Endothelial cell (in vitro differentiated cells): ENCODE measurements at places on chromosomes 13 and 19.

- H3K4me1 ChIP-seq = peaks cover 24% of the 10 kb centered on the region
- H3K27ac ChIP-seq = no peak overlapping the region
- H3K4me3 ChIP-seq = no peak overlapping the region
- peaks cover 26% of the 10 kb centered on the region for H3K36me3 ChIP-seq
- peaks cover 20% of the 10 kb centered on the region for H3K27me3 ChIP-seq
- no peak for DNase-seq
These were observed 3.7 kb downstream of the TNFSF9 start for GRCh38 chr19:6534451-6535093.

DNA sequence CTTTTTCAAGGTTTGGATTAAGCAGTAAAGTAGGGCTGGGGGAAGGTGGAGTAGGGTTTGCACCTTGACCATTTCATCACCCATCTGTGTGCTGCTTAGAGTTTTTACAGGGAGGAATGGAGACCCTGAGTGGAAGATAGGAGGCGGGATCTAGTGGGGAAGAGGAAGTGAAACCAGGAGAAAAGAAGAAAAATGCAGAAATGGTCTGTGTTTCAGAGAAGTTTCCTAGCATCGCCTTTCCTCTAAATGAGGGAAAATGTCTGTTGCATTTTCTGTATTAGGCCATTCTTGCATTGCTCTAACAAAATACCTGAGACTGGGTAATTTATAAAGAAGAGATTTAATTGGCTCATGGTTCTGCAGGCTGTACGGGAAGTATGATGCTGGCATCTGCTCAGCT, 64.1 kb downstream of the TPT1 start:
- DNase-seq = no peak
- peaks cover 3% of the 10 kb centered on the region for H3K36me3 ChIP-seq
- H3K27ac ChIP-seq = no peak overlapping the region

GRCh38 chr13:25574437-25575411, 202.9 kb downstream of the ATP8A2 start:
- DNase-seq = peak; percentile 89
- peaks cover 6% of the 10 kb centered on the region for H3K4me1 ChIP-seq
- no peak overlapping the region for H3K27ac ChIP-seq
- H3K27me3 ChIP-seq = no peaks in the 10 kb centered on the region

DNA sequence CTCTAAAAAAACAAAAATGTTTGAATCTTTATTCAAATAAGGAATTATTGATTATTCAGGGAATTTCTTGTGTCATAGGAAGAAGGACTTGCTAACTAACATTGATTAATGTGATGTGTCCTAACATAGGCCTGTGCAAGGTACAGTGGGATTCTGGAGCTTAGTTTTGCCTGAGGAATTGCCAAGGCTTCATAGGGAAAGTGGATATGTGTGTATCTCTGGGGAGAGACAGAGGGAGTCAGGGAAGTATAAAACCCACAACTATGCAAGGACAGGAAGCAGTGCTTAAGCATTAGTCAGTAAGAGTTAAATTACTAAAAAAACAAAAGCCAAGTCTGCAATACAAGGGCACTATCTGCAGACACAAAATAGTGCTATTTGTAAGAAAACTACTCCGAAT, 59.6 kb downstream of the WDFY2 start:
- peaks cover 42% of the 10 kb centered on the region for H3K4me1 ChIP-seq
- H3K36me3 ChIP-seq = peaks cover 4% of the 10 kb centered on the region
- peak overlapping the region; percentile 86 for H3K27ac ChIP-seq
- H3K4me3 ChIP-seq = peak overlapping the region; percentile 29

DNA sequence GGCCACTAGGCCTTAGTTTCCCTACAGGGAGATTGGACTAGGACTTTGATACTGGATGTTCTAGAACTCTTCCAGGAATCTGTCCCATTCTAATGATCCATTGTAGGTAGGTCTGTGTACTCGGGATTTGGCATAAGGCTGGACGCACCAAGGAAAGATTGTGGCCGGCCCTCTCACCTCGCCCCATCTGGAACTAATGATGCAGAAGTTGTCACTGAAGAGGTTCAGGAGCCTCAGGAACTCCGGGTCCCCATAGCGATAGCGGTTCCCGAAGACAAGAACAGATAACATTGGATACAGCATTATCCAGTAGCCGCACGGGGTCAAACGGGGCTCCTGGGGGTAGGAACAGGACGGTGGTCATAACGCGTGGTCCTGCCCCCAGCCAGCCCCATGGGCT, 11.2 kb downstream of the EGLN2 start:
- H3K4me3 ChIP-seq = peak overlapping the region; percentile 69
- peaks cover under 1% of the 10 kb centered on the region for H3K36me3 ChIP-seq
- DNase-seq = no peak
- H3K27ac ChIP-seq = peak overlapping the region; percentile 61

GRCh38 chr19:2523630-2524311, 47.8 kb downstream of the GADD45B start:
- no peak for DNase-seq
- peaks cover 4% of the 10 kb centered on the region for H3K27me3 ChIP-seq
- no peaks in the 10 kb centered on the region for H3K36me3 ChIP-seq
- H3K4me1 ChIP-seq = no peaks in the 10 kb centered on the region
- no peak overlapping the region for H3K4me3 ChIP-seq

DNA sequence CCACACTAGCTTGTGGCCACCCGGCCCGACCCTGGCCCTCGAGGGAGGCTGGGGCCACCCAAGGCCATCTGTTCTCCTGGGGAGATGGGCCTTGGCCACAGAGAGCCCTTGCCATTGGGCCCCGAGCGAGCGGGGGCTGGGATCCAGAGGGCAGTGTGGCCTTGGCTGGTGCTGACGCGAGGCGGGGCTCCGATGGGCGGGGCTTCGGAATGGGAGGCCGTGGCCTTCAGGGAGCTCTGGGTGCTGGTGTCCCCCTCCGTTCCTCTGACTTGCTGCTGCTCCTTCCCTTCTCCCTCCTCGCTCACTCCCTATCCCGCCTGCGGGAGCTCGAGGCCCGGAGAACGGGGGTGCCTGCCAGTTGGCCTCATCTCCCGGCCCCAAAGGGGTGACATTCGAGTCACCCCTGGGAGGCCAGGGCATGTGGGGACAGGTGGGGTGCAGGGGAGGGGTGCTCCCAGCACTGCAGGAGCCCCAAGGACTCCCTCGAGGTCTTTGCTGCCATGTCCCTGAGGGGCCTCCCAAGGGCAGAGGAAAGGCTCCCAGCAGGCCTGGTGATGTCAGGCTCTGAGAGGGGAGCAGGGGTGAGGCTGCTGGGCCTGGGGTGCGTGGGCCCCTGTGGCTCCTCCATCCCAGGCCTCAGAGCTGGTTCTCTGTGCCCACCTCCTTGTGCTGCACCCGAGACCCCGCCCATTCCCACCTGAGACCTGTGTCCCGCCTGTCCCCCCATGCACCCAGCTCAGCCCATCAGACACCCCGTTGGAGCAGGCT, 4.2 kb downstream of the NCLN start:
- H3K27ac ChIP-seq = no peak overlapping the region
- H3K4me3 ChIP-seq = no peak overlapping the region
- H3K27me3 ChIP-seq = peaks cover 17% of the 10 kb centered on the region
- peaks cover 18% of the 10 kb centered on the region for H3K36me3 ChIP-seq
- H3K4me1 ChIP-seq = peaks cover 17% of the 10 kb centered on the region

- no peak overlapping the region for H3K4me3 ChIP-seq
- no peak for DNase-seq
- peaks cover 40% of the 10 kb centered on the region for H3K27me3 ChIP-seq
- H3K4me1 ChIP-seq = peaks cover 44% of the 10 kb centered on the region
These were observed 3.3 kb downstream of the GRIN2D start for GRCh38 chr19:48396824-48397176.

DNA sequence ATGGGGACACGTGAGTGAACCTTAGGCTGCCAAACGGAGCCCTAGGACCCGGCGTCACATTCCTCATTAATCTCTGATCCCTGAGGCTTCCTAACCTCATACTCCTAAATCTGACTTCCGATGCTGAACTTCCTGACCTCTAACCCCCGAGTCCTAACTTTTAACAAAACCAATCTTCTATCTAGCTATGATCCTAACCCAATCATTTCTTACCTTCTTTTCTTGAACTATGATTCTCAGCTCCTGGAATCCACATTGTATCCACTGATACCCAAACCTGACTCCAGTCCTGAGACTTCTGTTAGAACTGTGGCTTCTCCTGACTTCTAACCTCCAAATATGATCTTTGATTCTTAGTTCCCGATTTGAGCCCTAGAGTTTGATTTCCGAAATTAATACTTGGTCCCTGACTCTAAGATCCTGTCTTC, 447 bp downstream of the NFKBIB start:
- H3K27me3 ChIP-seq = peaks cover 7% of the 10 kb centered on the region
- peaks cover 6% of the 10 kb centered on the region for H3K36me3 ChIP-seq
- H3K4me3 ChIP-seq = peak overlapping the region; percentile 89
- no peak for DNase-seq

GRCh38 chr13:21686751-21687391, 16.0 kb downstream of the FGF9 start:
- H3K36me3 ChIP-seq = no peaks in the 10 kb centered on the region
- no peak overlapping the region for H3K27ac ChIP-seq
- peaks cover 1% of the 10 kb centered on the region for H3K27me3 ChIP-seq
- DNase-seq = no peak

GRCh38 chr13:21322327-21322965, 136.7 kb downstream of the ZDHHC20 start:
- H3K36me3 ChIP-seq = peaks cover 10% of the 10 kb centered on the region
- H3K4me3 ChIP-seq = no peak overlapping the region
- no peak overlapping the region for H3K27ac ChIP-seq
- peaks cover 6% of the 10 kb centered on the region for H3K4me1 ChIP-seq
- peaks cover 18% of the 10 kb centered on the region for H3K27me3 ChIP-seq

DNA sequence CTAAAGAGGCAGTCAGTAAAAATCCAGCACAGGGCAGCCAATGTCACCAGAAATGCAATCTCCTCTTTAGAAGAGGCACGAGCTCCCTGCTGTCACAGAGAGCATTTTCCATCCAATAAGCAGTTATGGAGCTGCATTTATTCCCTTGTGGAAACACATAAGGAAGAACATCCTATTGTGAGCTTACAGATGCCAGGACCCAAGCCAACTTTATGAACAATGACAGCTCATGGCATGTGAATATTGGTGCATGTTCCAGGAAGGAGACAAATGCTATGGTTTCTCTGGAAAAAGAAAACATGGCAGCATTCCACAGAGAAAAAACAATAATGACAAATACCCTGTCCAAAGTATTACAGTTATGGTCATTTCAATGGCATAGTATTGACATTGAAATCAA, 955.6 kb downstream of the UQCRFS1 start:
- H3K27me3 ChIP-seq = peaks cover 4% of the 10 kb centered on the region
- H3K36me3 ChIP-seq = no peaks in the 10 kb centered on the region
- no peak overlapping the region for H3K4me3 ChIP-seq
- no peak overlapping the region for H3K27ac ChIP-seq
- no peak for DNase-seq
- no peaks in the 10 kb centered on the region for H3K4me1 ChIP-seq

DNA sequence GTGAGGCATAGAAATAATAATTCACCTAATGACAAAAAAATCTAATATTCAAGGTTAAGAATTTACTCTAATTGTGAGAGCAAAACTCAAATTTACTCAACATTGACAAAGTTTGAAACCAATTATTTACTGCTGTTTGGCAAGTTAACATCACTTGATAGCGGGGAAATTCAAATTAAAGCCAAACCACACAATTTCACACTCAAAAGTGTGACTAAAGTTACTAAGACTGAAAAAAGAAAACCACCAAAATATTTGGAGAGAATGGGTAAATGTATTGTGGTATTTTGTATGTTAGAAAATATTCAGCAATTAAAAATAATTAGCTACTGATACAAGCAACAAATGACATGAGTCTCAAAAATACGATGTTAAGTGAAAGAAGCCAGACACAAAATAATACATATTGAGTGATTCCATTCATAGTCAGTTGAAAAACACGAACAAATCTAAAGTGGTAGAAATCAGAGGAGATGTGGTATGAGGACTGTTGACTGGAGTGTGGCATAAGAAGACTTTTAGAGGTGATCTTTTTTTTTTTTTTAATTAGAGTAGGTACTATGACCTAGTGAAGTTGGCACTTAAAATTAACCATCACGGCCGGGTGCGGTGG, 541.4 kb upstream of the ATXN8OS start:
- DNase-seq = no peak
- H3K27me3 ChIP-seq = no peaks in the 10 kb centered on the region
- no peak overlapping the region for H3K27ac ChIP-seq
- no peak overlapping the region for H3K4me3 ChIP-seq
- no peaks in the 10 kb centered on the region for H3K36me3 ChIP-seq
- H3K4me1 ChIP-seq = no peaks in the 10 kb centered on the region

DNA sequence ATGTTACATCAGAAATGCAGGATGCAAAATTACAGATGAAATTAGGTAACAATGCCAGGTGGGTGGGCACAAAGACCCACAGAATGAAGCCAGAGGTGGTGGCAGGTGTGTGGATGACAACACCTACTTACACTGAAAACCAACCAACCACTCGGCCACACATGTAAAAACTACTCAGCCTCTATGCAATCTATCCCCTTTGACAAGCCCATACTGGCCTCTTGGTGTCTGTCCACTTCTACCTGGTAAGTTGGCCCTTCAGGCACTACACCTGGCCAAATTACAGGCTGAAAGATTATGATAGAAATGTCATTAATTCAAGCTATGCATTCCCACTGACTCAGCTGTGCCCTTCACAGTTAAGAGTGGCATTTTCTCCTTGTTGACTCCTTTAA, 50.0 kb downstream of the BRD4 start:
- H3K4me3 ChIP-seq = no peak overlapping the region

- peaks cover 10% of the 10 kb centered on the region for H3K36me3 ChIP-seq
- no peak for DNase-seq
- H3K27ac ChIP-seq = no peak overlapping the region
- H3K4me3 ChIP-seq = no peak overlapping the region
- H3K27me3 ChIP-seq = peaks cover 12% of the 10 kb centered on the region
These were observed 15.6 kb downstream of the POLRMT start for GRCh38 chr19:617551-618246.

- H3K27me3 ChIP-seq = peaks cover 20% of the 10 kb centered on the region
- peak; percentile 91 for DNase-seq
- H3K27ac ChIP-seq = no peak within 1 kb of the TSS
- H3K36me3 ChIP-seq = peaks cover 4% of the 10 kb centered on the region
- H3K4me1 ChIP-seq = peaks cover 8% of the 10 kb centered on the region
These were observed at the start of gene RNF126 for GRCh38 chr19:662962-663681. RNF126 (minus strand) TSS chr19:663214; CDS start chr19:663121, 93 bp downstream.

- H3K4me1 ChIP-seq = peaks cover 15% of the 10 kb centered on the region
- peaks cover 12% of the 10 kb centered on the region for H3K36me3 ChIP-seq
- peak; percentile 21 for DNase-seq
- peak overlapping the region; percentile 94 for H3K4me3 ChIP-seq
These were observed 751 bp downstream of the ZNF584 start for GRCh38 chr19:58409010-58409790.

- no peaks in the 10 kb centered on the region for H3K4me1 ChIP-seq
- no peak overlapping the region for H3K27ac ChIP-seq
- H3K36me3 ChIP-seq = no peaks in the 10 kb centered on the region
- DNase-seq = no peak
These were observed 363.2 kb upstream of the NBEA start for GRCh38 chr13:34578917-34579316.

DNA sequence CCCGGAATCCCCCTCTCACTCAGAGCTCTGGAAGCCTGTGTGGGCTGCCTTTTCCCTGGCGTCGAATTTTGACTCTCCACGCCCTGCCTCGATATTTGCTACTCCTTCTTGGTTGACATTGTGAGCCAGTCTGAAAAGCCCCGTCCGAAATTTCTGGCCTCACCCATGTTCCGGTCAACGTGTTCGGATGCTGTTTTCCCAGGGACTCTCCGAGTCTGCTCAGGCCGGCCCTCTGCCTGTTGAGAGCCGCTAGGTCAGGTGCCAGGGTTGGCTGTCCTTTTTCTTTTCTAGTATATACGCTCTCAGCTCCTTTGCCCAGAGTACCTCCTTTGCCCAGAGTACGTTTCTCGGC, 6.8 kb upstream of the DGKH start:
- H3K27ac ChIP-seq = peak overlapping the region; percentile 98
- DNase-seq = peak; percentile 64
- peaks cover 17% of the 10 kb centered on the region for H3K36me3 ChIP-seq
- H3K4me1 ChIP-seq = peaks cover 37% of the 10 kb centered on the region
- H3K4me3 ChIP-seq = peak overlapping the region; percentile 99
- peaks cover 24% of the 10 kb centered on the region for H3K27me3 ChIP-seq
